ENCODE measurements at places on chromosomes 3 and 15.
A peak's percentile ranks its signal among the peaks of the same experiment; 100 is the strongest.

GRCh38 chr3:154011036-154011435, 110.2 kb upstream of the ARHGEF26 start:
- DNase-seq, result no peak

DNA sequence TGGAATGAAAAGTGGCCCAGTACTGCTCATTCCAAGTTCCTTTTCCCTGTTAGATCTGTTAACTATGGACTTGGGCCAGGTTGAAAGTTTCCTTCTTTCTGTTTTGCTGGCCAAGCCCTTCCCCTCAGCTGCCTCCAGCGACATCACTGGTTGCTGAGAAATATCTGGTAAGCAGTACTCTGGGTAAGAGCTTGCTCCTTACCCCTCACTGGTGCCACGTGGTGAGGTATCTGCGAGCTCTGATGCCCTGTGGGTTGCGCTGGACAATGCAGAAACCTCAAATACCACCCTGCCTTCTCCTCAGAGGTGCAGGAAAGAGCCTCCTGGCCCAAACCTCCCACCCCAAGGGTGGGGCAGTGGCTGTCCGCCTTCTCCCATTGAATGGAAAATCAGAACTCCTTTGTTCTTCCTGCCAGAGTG, 42.9 kb upstream of the APH1B start:
- peak; percentile 52 for DNase-seq

DNA sequence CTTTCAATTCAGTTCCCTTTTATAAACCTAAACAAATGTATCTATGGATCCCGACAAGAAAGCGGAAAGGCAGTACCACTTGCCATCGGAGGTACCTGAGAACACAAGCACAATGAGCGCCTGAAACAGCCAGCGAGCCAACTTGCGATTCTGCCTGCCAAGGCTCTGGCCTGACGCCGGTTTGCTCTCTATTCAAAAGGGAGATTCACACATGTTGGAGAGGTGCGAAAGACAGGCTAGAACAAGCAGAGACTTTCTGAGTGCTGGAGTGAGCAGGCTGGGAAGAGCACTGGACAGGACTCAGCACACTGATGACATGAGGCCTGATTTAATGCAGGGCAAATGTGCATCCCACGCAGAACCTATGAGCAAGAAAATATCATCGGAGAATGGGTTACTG, 17.7 kb upstream of the PRR23E start:
- no peak for DNase-seq

- no peak for DNase-seq
These were observed 145.3 kb downstream of the DNAJB8 start for GRCh38 chr3:128321418-128321817.

DNA sequence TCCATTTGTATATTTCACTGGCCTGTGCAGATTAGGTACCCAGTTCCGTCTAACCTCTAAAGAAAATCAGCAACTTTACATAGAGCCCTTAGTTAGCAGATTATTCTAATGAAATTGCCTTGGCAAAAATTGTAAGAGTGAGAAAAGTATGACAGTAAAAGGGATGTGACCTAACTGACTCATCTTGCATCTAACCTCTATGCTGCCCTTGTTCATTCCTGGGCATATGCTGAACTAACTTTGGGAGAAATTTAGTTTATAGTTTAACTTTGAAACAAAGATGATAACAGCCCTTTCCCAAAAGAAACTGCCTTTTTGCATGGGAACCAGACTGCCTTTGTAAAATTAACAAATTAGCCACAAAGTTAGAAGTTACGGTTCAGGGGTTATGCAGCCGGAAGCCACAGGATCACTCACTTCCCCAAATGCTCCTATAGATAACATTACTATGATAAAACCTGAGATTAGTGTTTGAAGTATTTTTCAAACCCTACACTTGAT, 839.8 kb upstream of the ALCAM start:
- DNase-seq, result no peak

DNA sequence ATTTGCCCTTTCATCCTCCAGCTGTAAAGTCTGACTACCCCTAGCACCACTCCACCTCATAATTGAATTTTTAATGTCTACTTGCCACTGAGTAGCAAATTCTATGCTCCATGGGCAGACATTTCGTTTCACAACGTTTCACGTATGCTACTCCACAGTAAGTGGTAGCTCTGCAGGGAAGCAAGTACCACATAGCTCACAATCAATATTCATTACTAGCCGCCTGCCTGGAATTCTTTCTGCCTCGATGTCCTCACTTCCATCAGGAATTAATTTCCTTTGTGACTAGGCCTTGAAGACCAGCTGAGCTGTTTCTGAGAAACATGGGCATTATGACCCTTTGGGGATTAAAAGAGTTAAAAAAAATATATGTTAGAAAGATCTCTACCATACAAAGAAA, 15.3 kb downstream of the NPTN start:
- DNase-seq, result no peak

DNA sequence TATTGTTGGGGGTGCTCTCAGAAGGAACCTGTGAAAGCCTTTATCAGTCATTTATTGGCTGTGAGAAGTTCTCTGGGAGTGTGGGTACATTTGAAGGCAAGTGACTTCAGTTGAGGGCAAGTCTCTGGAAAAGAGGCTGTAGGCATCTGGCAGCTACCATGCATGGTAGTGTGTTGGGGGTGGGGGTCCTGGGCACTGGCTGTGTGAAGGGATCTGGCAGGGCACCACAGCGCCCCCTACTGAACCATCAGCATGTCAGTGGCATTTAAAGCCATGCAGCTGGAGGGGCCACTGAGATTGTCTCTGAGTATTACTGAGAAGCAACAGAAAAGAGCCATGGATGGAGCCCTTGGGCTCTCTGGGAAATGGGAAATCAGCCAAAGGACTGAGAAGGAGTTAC, 30.6 kb downstream of the CRTAP start:
- DNase-seq, result peak; percentile 29

- no peak for DNase-seq
These were observed 53.0 kb upstream of the SNRPA1 start for GRCh38 chr15:101348015-101348414.

- DNase-seq, result no peak
These were observed 46.0 kb downstream of the TSC22D2 start for GRCh38 chr3:150454085-150454484.

DNA sequence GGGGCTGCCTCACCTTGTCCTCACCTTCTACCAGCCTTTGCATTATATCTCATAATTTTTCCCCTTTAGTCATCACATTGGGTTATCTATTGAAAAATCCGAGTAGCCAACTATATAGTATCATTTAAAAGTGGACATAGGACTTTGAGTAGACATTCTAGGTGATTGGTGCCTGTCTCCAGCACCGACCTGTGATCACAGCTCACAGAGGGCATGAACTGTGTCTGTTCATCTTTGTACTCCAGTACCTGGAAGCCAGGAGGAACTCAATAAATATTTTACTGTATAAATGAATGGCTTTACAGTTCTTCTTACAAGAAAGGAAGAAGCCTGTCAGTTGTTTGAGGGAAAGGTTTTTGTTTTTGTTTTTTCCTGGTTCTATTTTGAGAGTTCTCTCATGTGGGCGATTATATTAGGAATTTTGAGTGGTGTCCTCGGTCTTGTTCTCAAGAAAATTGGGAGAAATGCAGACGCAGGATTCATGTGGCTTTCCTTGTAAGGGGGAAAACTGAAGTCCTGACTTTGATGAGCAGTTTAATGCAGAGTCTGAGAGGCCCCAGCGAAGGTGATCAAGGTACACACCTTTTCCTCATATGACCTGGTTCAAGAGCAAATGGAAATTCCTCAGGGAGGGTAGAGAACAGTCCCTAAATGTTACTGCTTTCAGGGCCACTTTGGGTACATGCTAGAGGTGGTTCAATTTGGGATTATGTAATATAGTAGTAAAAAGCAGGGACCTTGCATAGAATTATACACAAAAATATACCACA, 46.1 kb downstream of the CMTM8 start:
- no peak for DNase-seq

- no peak for DNase-seq
These were observed 985.4 kb downstream of the PLOD2 start for GRCh38 chr3:145175626-145176025.

All from common myeloid progenitor, CD34-positive (primary cell).